GM04504 (cell line): ENCODE measurements at places on chromosomes 1 and 21.
A peak's percentile ranks its signal among the peaks of the same experiment; 100 is the strongest.

DNA sequence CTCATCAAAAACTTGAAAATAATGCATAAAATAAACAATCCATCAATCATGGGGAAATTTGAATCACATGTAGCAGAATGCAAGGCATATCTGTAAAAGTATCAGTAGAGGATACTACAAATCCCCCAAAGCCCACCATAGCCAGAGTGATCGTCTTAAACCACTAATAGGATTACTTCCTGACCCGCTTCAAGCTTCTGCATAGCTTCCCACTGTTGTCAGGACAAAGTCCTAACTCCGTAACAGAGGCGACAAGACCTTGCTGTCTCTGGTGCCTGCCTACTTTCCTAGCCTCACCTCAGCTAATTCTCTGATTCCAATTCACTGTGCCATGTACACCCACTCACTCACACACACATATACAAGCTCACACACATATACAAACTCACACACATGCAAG is 161.2 kb upstream of the NFIA start:
- no peak for DNase-seq

- no peak for DNase-seq
These were observed 21.3 kb upstream of the KCNQ4 start for GRCh38 chr1:40762144-40762923.

- peak; percentile 67 for DNase-seq
These were observed 20.4 kb downstream of the AGRN start for GRCh38 chr1:1040004-1040991.

DNA sequence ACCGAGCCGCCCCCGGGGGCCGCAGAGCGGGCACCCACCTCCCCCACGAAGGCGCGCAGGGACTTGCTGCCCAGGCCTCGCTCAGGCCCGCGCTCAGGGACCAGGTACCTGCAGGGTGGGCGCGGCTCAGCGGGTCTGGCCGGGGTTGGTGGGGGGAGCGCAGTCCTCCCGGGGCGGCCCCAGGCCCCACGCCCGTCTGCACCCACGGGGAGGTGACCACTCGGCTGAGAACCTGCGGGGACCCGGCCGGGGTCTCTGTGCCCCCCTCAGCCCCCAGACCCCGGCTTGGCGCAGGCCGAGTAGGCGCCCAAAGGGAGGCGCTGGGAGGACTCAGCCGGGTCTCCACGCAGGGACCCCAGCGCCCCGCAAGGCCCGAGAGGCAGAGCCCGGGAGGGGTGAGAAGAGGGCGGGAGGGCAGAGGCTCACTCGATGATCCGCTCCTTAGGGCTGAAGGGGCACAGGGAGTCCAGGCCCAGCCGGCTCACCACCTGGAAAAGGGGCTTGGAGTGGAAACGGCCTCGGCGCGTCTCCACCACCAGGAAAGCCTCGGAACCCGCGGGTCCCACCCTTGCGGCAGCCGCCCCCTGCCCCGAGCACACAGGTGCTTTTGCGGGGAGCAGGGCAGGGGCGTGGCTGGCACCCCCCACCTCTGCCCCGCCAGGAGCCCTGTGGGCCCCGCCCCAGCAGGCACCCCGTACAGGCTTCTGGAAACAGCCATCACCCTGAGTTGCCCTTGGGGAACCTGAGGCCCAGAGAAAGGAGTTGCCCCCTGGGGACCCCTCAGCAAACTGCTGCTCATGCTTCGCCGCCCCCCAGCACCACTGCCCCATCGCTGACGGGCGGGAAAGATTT is 9.3 kb downstream of the FTCD start:
- DNase-seq, result no peak

DNA sequence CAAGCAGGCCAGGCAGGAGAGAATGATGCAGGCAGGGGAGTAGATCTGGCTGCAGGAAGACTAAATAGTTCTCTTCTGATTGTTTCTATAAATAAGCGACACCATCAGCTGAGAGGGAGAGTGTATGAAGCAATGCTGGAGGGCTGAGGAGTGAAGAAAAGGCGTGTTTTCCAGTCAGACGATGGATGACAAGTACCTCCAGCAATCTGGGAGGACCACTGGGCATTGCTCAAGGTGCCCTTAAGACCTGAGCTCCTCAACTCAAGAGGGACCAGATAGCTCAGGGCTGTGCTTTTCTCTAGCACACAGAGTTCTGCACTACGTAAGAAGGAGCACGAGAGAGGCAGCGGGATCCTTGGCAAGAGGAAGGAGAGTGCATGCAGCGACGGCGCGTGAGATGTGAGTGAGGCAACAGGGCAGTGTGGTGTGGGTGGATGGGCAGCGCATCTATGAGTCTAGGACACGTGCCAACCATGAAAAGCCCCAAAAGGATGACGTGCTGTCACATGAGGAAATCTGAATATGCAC is 36.0 kb downstream of the PABPC4 start:
- DNase-seq, result no peak

DNA sequence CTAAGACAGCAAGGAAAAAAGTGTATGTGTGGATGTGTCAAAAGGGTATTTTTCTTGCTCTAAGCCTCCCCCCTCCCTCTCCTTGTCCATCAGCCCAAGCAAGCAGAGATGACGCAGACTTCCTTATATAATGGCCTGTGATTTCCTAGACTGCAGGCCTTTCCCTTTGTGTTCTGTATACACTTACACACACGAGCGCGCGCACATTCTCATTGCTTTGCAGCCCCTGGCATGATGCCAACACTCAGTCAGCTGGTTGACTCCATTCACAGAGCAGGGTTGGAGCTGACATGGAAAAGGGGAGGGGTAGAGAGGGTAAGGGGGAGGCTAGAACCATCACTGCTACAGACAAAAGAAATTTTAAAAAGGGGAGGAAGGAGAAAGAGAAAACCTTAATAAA is 41.8 kb downstream of the GATAD2B start:
- peak; percentile 37 for DNase-seq
